Prostate gland (tissue), 2 donors: ENCODE measurements at places on chromosomes 1 and 21. TPM values are rescaled to one million over a fixed set of nuclear protein-coding genes. Genes with fewer than 3 reads are reported as not detected.
A peak's percentile ranks its signal among the peaks of the same experiment; 100 is the strongest.

DNA sequence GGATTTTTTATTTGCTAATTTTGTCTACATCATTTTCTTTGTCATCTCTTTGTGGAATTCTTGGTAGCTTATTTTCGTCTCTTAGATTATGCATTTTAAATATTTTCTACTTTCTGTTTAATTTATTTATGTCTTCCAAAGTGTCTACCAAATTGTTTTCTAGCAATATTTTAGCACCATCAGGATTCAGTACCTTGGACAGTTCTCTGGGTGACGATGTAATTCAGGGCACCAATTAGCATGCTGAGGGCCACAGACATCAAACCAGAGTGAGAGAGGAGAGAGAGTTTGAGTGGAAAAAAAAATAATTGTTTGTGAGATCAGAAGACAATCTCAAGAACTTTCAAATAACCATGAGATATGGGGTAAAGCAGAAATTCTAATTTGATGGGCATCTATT lies 169.8 kb upstream of the CXADR start:
- DNase-seq = no peak

DNA sequence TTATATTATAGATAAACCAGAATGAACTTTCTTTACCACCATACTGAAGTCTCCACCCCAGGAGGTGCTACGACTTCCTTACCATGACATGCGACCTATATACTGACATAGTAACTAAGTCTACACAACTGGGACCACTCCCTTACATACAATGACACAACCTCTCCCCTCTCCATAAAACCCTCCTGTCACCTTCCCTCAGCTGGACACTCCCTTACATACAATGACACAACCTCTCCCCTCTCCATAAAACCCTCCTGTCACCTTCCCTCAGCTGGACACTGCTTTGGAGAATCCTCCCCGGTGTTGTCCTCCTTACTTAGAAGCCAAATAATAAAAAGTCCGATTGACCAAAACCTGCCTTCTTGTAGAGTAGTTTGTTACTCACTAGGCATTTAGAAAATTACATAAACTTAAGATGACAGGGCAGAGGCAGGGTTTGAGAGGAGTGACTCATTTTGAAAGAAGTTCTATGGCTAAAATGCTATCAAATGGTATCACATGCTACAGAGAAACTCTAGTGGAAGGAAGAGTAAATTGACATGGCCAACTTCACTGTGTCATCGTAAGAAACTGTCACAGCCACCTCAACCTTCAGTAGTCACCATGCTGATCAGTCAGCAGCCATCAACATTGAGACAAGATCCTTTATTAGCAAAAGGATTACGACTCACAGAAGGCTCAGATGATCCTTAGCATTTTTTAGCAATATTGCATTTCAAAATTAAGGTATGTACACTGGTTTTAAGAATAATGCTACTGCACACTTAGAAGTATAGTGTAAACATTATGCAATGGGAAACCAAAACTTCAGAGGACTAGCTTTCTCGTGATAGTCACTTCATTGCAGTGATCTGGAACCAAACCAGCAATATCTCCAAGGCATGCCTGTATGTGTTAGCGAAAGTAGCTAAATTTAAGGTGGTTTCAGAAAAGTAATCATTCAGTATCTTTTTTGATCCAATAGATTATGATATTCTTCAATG lies 56.4 kb downstream of the AHCTF1 start:
- no peak for DNase-seq

- DNase-seq = no peak
Measured at GRCh38 chr21:41227357-41228005, 59.5 kb downstream of the BACE2 start.

DNA sequence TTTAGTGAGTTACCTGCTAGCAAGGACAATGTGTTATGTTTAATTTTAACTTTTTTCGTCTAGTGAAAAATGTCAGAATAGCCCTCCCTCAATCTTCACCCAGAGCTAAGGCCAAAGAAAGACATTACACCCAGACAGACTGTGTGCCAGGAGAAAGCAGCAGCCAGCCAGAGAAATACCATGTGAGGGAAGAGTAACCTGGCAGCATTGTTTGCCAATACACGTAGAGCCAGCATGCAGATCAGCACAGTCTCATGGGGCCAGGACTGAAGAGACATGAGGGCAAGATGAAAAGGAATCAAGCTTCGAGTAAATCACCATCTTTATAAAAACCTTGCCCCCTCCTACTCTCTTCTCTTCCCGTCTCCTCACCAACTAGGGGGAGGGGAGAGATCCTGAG lies 88.5 kb upstream of the ADAR start:
- DNase-seq = no peak

DNA sequence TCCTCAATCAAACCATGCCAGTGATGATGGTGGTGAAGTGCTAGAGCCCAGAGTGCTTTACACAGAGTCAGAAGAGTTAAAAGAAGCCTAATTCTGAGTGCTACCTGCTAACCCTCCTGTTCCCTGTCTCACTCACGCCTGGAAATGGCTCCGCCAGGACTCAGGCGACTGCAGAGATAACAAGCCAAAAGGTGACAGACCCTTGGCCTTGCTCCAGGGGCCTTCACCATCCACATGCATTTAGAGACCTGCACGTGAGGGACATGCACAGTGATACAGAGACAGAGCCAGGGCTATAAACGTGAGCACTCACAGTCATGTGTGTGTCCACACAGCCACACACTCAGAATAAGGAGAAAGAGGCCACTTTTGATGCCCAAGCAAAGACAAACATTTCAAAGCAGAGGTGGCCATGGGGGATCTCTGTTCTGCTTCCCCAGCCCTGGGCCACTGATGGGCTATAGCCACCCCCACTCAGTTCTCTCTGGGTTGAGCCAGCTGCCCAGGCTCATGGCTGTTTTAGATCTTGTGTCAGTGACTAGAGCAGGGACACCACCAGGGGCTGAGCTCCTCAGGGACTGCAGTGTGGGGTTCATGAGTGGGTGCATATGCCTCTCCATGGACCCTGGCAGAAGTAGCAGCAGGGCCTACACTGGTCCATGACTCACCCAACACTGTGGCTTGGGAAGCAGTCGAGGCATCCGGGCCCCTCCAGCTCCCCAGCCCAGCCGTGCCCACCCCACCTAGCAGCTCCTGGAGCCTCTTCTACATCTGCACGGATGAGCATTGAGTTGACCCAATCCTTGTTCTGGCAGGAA lies 117.2 kb downstream of the EPHB2 start:
- DNase-seq = no peak

- DNase-seq = no peak
Measured at GRCh38 chr1:217919683-217920388, 288.7 kb downstream of the SPATA17 start.

DNA sequence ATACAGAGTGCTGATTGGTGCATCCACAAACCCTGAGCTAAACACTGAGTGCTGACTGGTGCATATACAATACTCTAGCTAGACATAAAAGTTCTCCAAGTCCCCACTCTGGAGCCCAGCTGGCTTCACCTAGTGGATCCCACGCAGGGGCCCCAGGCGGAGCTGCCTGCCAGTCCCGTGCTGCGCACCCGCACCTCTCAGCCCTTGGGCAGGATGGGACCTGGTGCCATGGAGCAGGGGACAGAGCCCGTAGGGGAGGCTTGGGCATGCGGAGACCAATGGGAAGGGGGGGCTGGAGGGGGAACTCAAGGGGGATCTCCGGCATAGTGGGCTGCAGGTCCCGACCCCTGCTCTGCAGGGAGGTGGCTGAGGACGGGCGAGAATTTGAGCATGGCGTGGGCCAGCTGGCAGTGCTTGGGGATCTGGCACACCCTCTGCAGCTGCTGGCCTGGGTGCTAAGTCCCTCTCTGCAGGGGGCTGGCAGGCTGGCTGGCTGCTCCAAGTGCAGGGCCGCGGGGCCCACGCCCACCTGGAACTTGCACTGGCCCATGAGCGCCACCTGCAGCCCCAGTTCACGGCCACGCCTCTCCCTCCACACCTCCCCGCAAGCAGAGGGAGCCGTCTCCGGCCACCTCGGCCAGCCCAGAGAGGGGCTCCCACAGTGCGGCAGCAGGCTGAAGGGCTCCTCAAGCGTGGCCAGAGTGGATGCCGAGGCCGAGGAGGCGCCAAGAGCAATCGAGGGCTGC lies 104.9 kb downstream of the NTMT2 start:
- no peak for DNase-seq

- no peak for DNase-seq
Measured at GRCh38 chr21:29074007-29074376, 544 bp upstream of the CCT8 start.

GRCh38 chr1:96481409-96481808 lies 240.2 kb upstream of the PTBP2 start:
- no peak for DNase-seq

GRCh38 chr21:37063433-37063832 lies 9.4 kb downstream of the PIGP start:
- no peak for DNase-seq

GRCh38 chr1:184685116-184685515 lies 69.5 kb downstream of the EDEM3 start:
- no peak for DNase-seq

GRCh38 chr1:101957771-101958170 lies 39.0 kb downstream of the OLFM3 start:
- no peak for DNase-seq

GRCh38 chr1:13663969-13664368 lies 36.0 kb upstream of the PRDM2 start:
- DNase-seq = no peak

DNA sequence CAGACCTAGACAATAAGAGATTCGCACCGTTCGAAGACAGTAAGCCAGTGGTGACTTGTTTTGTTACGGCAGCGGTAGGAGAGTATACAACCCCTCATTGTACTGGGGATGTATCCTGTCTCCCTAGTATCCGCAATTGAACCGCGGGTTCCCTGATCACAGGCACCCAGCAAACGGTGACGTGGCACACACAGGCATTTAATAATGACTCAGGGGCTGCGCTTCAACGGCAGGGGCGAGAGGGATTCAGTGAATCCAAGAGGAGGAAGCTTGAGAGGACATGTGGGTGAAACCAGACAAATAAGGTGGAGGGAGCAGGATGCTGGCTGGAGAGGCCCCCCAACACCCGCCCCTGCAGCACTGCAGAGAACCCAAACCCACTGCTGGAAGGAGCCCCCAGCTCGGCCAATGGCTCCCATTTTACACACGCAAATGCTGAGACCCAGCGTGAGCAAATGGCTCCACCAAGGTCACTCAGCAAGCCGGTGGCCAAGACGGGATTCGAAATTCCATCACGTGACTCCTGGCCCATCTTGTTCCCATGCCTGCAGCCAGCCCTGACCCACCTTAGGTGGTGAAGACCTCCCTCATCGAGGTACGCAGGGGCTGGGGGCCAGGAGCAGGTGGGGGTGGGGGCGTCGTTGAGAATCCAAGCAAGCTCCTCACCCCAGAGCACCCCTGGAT lies 149.9 kb downstream of the SYF2 start:
- no peak for DNase-seq

DNA sequence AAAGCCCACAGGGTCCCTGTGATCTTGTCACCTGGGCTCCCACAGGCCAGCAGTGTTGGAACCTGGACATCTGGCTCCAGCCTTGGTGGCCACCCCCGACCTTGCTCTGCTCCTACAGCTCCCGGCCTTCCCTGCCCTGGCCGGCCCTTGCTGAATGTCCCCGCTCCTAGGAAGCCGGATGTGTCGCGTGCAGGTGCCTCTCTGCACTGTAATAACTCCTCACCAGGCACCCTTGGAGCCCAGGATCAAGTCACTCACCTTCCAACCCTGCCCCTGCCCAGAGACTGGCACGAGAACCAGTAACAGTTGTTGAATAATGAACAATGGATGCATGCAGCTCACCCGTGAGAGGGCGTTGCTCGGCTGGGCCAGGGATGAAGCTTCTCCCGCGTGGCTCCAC lies 12.1 kb downstream of the PDE9A start:
- DNase-seq = no peak

DNA sequence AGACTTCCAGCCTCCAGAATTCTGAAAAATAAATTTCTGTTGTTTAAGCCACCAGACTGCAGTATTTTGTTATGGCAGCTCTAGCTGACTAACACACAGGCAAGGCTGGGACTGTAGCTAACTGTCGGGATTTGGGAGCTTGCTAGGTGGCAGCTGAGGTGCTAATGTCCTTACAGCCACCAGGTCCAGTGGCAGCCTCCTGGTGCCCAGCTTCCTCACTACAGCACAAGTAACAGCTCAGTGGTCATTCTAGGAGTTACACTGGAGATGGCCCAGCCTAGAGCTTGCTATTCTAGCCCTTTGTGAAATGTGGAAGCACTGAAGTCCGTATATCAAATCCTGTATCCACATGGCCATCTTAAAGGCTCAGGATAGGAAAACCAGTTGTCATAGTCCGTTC lies 4.3 kb upstream of the C1orf115 start:
- DNase-seq = no peak

- DNase-seq = no peak
Measured at GRCh38 chr1:92583821-92584760, 97.4 kb upstream of the GFI1 start.

GRCh38 chr1:153277852-153278251 lies 18.4 kb downstream of the LORICRIN start:
- DNase-seq = no peak

GRCh38 chr1:45401524-45401923 lies 61.3 kb upstream of the MUTYH start:
- DNase-seq = no peak

GRCh38 chr1:228423404-228424053 lies 6.9 kb upstream of the TRIM17 start:
- DNase-seq = no peak

DNA sequence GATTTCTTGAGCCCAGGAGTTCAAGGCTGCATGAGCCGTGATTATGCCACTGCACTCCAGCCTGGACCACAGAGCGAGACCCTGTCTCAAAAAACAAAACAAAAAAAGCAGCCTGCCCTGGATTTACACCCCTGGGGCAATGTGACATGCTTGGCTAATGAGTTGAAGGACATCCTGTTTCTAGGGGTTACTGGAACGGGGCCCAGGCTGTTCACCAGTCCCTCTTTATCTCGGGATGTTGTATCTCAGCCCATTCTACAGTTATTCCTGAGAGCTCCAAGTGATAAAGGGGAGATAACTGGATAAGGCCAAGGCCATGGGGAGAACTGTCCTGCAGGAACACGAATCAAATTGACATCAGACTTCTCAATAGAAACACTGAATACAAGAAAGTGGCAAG lies 21.7 kb upstream of the S100A2 start:
- DNase-seq = no peak

- peak; percentile 58 for DNase-seq
Measured at GRCh38 chr21:45225741-45226327, 61.9 kb downstream of the POFUT2 start.

GRCh38 chr1:76269155-76269554 lies 194.6 kb downstream of the ST6GALNAC3 start:
- no peak for DNase-seq

Gene SHE
- 5.4 TPM for total RNA-seq

Gene ERICH3
- total RNA-seq = 3.3 TPM

Gene S100A3
- total RNA-seq = not detected

Gene A3GALT2
- total RNA-seq = 0.46 TPM

Gene ADORA3
- total RNA-seq = 2.0 TPM

Gene TNFRSF1B
- 10.9 TPM for total RNA-seq

Gene SLC19A2
- total RNA-seq = 18.7 TPM

Gene OR2AK2
- total RNA-seq = not detected

Gene LRIG2
- total RNA-seq = 26.6 TPM

Gene ATP1A1
- 536 TPM for total RNA-seq

Gene GBP6
- total RNA-seq = not detected

Gene KCNT2
- 1.2 TPM for total RNA-seq
